ENCODE measurements at places on chromosomes 3 and 15. TPM values are rescaled to one million over a fixed set of nuclear protein-coding genes. Genes with fewer than 3 reads are reported as not detected.

ROPN1 gene
- 0.14 TPM for total RNA-seq

EFCC1 gene
- 0.29 TPM for total RNA-seq

COL8A1 gene
- total RNA-seq, result 26.9 TPM

GRCh38 chr3:191985691-191986090, 524.7 kb downstream of the PYDC2 start:
- DNase-seq, result peak; percentile 31

GRCh38 chr3:115986555-115987207, 363.4 kb downstream of the GAP43 start:
- peak; percentile 72 for DNase-seq
